Uterus (tissue), 4 donors: ENCODE measurements at places on chromosomes 3 and 15.

DNA sequence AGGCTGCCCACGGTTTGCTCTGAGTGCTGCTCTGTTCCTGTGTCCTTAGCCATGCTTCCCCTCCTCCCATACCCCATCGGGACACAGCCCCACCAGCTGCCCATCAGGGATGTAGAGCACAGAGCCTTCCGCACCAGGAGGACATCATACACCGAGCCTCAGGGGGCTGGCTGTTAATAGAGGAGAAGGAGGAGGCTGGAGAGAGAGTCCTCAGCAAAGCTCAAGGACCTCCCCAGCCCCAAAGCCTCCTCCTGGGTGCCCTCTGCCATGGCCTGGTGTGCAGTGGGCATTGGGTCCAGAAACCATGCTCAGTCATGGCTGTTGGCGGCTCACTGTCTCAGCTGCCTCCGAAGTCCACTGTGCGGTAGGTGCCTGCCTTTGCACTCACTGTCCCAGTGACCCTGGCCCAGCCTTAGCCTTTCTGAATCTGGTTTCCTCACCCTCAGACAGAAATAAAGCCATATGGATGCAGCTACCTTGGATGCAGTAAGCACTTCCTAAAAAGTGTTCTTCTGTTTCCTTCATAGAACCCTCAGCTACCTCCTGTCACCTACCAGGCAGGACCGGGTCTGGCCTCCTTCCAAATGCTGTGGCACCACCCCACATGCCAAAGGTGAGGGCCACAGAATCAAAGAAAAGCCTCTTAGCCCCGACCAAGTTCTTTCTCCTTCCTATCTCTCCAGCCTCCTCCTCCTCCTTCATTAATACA lies 53.9 kb downstream of the ACAD9 start:
- DNase-seq: no peak

DNA sequence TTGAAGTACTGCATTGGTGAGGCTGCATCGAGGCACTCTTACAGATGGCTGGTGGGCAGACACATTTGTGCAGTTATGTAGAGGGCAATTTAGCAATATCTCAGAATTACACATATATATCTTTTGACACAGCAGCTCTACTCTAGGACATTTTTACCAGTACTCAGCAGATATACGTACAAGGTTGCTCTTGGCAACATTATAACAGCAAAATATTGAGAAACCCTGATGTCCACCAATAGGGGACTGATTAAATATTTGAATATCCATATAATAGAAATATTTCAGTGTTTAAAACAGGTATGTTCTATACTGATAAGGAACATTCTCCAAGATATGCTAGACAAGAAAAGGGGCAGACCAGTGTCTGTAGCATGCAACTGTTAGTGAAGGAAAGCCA lies 7.9 kb upstream of the FBXO22 start:
- DNase-seq: no peak

DNA sequence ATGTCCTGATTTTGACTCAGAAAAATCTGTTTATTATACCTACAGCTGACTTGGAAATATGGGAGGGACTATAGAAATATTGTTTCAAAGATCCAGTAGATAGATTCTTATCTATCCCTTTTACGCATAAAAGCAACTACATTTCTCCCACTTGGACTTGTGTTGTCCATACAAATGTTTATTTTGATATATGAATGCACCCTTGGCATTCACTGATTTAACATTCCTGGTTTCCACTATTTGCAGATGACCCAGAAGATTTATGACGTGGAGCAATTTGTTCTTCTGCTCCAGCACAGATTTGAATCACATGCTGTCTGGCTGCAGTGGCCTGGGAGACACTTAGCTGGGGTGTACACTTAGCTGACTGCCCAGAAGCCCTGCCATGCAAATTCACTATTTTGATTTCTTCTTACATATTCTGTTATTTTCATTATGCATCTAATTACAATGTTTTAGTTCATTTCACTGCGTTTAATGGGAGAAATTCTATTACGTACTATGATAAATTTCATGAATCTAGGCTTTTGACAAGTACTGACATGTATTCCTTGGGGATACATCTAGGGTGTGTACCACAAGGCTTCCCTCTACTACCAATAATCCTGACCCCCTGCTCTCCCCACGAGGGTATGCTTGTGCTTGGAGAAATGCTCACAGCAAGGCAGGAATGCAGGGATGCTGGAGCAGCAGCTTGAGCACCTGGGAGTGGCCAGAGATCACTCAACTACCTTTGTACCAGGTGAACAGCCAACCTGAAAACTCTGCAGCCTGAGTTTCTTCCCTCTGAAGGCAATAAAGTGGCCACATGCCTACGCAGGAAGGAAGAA lies 223.6 kb upstream of the TBL1XR1 start:
- peak; percentile 27 for DNase-seq

DNA sequence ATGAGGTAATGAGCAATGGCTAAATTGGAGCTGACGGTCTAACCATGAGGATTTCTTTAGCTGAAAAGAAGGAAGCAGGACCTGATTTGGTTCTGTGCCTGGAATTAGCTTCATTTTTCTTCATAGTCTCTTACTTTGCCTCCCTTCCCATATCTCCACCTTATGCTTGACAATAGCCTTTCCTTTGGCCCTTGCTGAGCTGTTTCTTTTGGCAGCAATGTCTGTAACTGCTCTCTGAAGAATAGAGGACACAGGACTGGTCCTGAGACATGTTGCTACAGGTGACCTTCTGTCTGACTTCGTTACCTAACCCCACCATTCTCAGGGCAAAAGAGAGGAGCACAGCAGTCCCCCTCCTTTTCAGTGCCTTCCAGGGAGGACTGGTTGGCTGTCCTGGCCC lies 122.4 kb downstream of the SSR3 start:
- no peak for DNase-seq

- DNase-seq: no peak
These were observed 296.6 kb upstream of the MME start for GRCh38 chr3:154783521-154783931.

GRCh38 chr3:36433511-36433910 lies 53.2 kb downstream of the STAC start:
- no peak for DNase-seq

DNA sequence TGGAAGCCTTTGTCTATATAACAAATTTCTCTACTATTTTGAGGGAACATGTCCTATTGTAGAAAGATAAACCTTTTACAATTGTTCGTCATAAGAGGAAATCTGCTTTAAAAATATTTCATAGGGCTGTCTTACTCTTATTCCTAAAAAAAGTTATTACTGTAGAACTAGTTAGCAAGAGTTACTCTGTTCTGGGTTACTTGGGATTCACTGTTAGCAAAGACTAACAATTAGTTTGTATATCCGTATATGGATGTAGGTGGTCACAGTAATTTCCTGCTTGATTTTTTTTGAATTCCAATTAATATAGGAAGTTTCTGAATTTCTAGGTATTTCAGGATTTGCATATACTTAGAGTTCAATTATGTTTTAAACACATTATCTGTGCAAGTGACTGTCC lies 413.5 kb downstream of the RBMS3 start:
- no peak for DNase-seq

- DNase-seq: no peak
These were observed 19.0 kb upstream of the CLEC3B start for GRCh38 chr3:45007091-45007490.

DNA sequence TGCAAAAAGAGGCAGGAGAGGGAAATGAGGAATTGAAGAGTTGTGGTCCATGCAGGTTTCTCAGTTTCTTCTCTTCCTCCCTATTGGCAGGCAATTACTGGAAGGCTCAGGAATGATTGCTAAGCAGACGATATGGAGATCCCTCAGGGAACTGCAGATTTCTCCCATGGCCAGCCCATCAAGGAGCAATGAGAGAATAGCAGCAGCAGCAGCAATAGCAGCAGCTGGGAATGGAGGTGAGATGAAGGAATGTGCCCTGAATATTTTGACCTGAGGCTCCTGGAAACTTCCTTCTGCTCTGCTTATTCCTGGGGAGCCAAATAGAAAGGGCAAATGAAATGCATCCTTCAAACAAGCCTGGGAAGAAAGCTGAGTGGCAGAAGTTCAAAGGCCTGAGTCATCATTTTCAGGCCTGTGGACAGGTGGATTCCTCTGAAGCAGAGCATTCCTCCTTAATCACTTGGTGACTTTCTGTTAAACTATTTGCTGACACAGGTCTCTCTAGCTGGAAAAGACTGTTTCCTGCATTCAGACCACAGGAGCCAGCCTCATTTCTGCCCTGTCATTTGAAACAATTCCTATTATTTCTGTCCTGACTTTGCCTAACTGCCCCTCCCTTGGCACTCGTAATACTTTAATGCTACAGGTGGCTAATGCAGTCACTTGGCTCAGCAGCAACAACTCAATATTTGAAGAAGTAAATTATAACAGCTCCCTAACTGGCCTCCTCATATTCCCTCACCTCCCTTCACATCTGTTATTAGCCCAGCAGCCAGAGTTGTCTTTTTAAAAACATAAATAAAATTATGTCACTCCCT lies 146.9 kb upstream of the GADL1 start:
- DNase-seq: no peak

GRCh38 chr3:81554801-81555200 lies 206.6 kb downstream of the GBE1 start:
- no peak for DNase-seq

DNA sequence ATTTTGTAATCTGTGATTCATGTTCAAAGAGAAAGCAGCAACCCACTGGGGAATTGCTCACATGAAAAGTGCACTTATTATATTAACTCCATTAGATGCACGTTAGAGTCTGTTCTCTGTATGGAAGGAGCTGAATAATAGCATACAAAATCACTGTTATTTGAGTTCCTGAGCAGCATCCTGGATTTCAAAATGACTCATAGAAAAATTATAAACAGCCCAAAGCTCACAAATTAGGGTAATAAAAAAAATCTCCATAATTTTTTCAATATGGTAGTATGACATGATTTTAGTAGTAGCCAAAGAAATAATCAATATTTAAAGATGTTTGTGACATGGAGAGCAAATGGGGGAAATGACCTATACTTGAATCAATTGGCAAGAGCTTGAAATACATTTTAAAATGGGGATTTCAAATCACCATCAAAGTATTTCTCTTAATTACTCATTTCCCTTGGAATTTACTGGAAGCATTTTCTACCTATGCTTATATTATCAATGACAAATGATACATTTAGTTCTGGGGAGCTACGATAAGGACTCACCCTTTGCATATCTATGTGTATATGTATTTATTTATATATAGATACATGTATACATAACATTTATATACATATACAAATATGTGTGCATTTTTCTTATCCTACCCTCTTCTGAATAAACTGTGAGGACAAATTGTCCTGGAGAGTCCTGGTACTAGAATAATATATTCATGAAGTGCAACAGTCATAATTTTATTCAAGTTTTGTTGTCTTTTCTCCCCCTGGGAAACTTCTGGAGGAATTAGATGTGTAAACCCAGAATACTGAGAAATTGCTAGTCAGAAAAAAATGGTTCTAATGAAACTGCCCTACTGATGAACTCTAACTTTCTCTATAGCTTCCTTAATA lies 116.3 kb downstream of the RPL22L1 start:
- no peak for DNase-seq

- no peak for DNase-seq
These were observed 647.6 kb downstream of the MAGI1 start for GRCh38 chr3:65391068-65391467.

DNA sequence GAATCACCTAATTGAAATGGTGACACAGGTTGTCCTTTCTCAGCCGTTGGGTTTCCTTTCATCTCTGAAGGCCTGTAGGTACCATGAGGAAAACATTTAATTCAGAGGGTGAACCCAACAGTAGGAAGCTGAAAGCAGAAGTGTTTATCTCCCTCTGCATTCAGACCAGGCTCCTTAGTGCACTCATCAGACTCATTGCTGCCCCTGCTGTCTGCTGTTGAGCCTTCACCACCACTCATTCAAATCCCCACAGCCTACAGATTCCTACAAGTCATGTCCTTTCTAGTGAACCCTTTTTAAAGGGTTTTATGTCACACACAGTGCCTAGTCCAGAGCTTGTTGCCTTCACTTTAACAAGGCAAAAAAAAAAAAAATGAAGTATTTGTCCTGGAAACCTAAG lies 13.4 kb downstream of the WDR48 start:
- DNase-seq: no peak
